ENCODE measurements at places on chromosomes 6 and 20. TPM values are rescaled to one million over a fixed set of nuclear protein-coding genes. Genes with fewer than 3 reads are reported as not detected.

RIPOR2 gene
- 181 TPM for polyA plus RNA-seq

PPIL6 gene
- 0.28 TPM for polyA plus RNA-seq

SCUBE3 gene
- polyA plus RNA-seq, result not detected

DNA sequence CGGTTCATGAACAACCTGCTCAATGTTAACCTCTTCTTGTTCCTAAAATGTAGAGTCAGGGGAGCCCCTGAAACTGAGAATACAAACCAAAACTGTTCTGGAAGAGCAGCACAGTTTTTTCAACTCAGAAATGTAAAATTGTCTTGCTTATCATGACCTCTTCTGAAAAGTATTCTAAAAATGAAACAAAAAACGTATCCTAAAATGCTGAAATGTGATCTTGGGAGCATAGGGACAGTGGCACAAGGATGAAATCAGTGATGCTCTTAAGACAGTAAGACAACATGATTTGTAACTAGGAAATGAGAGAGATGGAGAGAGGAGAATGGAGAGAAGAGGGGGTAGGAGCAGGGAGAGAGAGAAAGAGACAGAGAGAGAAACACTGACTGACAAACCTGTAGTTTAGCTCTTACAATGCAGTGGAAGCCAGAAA, 27.5 kb downstream of the NCOA7 start:
- no peak for DNase-seq

DNA sequence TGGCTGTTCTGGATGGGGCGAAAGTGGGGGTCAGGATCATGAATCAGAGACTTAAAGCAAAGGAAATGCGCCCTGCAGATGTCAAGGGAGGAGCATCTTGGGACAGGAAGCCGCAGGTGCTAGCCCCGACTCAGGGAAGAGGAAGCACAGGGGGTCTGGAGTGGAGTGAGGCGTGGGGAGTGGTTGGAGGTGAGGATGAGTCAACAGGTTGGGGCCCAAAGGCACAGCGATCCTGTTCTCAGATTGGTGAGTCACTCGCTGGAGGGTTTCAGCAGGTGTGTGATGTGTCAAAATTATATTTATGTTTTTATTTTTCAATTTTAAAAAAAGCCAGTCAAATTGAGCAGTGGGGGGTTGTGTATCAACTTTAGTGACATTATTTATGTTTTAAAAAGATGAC, 19.0 kb downstream of the PACSIN1 start:
- DNase-seq, result no peak

DNA sequence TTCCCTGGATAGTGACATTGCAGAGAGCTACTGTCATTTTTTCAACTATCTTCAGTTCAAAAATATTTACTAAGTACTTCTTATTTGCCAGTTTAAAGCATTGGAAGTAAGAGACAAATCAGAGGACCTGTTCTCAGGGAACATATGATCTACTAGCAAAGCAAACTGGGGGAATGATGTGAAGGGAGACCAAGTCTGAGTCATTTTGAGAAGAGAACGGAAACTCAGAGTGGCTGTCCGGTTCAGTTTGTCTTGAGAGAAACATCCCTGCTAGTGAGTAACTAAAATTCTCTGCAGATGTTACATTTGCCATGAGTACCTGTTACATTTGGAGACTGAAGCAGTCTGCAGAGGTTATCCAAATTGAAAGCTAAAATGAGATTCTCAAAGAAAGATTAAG, 118.3 kb downstream of the KCNQ5 start:
- no peak for DNase-seq

DNA sequence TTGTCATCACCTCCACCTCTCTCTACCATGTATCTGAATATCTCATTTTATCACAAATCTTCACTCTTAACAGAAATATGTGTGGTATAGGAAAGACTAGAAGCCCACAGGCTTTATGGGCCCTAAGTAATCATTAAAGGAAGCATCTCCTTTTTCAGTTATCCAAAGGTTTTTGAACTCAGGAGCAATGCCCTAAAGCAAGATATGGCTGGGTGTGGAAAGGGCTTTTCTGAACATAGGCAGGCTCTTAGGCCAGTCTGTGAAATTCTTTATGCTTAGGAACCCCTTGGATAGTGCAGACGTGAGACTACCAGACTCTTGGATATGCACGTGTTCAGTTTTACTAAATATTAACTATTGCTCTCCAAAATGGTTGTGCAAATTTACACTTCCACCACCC, 99.5 kb downstream of the ADTRP start:
- no peak for DNase-seq

DNA sequence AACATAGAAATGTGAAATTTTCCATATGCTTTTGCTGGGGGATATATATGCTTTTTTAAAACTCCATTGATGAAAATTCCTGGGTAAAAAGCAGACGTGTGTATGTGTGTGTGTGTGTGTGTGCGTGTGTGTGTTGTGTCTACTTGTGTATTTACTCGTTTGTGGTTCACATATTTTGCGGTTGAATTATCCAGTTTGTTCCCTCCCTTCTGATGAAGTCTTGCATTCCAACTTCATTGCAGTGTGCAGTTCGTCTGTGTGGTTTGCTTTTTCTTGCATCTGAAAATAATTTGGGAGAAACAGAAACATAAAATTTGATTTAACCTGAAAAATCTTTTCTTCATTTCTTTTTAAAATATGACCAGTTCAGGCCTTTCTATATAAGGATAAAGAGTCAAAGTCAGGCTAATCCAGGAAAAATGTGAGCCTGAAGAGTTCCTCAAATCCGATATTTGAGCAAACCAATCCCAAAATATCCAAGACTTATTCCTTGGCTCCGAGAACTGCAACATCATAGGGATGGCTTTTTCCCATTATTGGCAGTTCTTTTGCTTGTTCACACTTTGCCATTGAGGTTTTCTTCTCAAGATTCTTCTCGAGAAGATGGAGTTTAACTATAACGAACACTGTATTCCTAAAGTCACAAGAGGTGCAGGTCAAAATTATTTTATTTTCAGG, 202.2 kb upstream of the CCN2 start:
- DNase-seq, result no peak

All from CD14-positive monocyte (primary cell).